ENCODE measurements at places on chromosomes 4 and X.

- no peak for DNase-seq
Observed at GRCh38 chrX:39242187-39242586, 440.9 kb downstream of the MID1IP1 start.

DNA sequence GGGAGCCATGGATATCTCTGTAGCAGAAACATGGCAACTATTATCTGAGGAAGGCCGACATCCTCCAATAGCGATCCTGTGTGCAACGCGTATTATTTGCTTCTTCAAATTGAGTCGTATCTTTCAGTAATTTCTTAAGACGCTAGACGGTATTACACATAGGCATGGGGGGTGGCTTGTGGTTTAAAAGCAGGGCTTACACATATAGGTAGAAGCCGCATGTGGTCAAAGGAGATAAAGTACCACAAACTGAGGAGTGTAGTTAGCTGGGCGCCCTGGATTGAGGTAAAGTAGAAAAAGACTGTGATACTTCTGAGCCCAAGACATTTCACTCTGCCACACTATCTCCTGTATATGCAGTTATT, 94.6 kb downstream of the SORBS2 start:
- no peak for DNase-seq

- DNase-seq, result no peak
Observed at GRCh38 chr4:5500165-5500564, 208.2 kb downstream of the EVC2 start.

DNA sequence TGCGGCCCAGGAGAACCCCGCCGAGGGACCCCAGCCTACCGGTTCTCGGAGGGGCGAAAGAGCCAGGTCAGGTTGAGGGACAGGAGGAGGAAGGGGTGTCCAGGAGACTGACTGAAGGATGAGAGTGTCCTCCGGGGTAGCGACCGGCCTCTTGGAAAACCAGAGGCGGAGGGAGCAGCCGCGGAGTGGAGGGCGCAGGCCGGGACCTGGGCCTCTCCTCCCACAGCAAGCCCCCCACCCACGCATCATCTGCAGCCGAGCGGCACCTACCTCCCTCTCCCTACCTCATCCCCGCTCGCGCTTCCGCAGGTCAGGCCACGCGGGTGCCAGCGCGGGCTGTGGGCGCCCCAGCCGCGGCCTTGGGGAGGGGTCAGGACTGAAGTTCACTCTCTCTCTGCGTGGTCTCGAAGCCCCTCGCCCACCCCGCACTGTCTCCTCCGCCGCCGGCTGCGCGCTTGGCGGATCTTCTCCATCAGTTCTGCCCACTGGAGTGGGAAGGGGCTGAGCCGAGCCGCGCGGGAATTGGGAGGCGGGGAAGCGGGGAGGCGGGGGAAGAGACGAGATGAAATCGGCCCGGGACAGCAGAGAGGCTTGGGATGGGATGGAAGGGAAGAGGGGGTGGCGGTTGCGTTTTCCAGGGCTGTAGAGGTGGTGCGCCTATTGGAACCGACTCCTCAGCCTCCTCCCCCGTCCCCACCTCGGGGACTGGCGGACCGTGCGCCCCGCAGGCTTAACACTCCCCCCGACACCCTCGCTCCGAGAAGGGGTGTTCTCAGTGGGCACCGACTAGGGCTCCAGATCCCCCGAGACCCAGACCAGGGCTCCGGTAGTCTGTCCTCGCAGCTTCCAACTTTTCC, 1.8 kb downstream of the NLGN4X start:
- DNase-seq, result no peak

DNA sequence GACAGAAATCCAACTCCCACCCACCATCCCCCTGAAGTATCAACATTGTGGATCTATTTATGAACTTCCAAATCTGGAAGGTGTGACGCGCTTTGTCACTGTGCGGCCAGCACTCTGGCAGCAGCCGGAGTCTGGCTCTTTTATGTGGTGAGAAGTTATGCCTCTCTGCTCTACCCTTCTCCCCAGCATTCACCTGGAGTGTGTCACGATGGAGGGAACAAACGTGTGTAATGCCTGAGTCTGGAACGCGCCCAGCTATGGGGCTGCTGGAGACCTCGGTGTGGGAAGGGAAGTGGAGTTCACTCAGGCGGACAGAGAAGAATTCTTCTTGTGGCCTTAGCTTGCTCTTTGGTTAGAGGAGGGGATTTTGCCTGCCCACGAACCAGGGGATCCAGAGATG, 222.1 kb upstream of the RPL34 start:
- DNase-seq, result no peak
